Muscle of leg (tissue), 16 donors: ENCODE measurements at places on chromosomes 6 and 20. TPM values are rescaled to one million over a fixed set of nuclear protein-coding genes. Genes with fewer than 3 reads are reported as not detected.

AGPAT4 gene
- 7.0 TPM for total RNA-seq

ALDH8A1 gene
- 1.1 TPM for total RNA-seq

MDN1 gene
- 24.4 TPM for total RNA-seq

ZBTB46 gene
- 20.7 TPM for total RNA-seq

DEFB125 gene
- total RNA-seq, result not detected

MSH5 gene
- 9.1 TPM for total RNA-seq

BEND6 gene
- total RNA-seq, result 0.27 TPM

HM13 gene
- total RNA-seq, result 26.4 TPM

CASS4 gene
- 5.5 TPM for total RNA-seq

CEP43 gene
- 11.4 TPM for total RNA-seq

C6orf141 gene
- total RNA-seq, result 1.7 TPM

IMPG1 gene
- 0.22 TPM for total RNA-seq

AHCY gene
- 126 TPM for total RNA-seq

SEMG1 gene
- not detected for total RNA-seq

MRAP2 gene
- 30.6 TPM for total RNA-seq

HLA-DOA gene
- 1.5 TPM for total RNA-seq

FOXS1 gene
- 6.0 TPM for total RNA-seq

BPIFA1 gene
- total RNA-seq, result not detected

SULF2 gene
- 35.6 TPM for total RNA-seq

SIRPB1 gene
- total RNA-seq, result 0.13 TPM

MUCL3 gene
- total RNA-seq, result not detected

TENT5A gene
- total RNA-seq, result 23.1 TPM

TPBG gene
- total RNA-seq, result 11.4 TPM

UBD gene
- total RNA-seq, result 0.31 TPM

NNAT gene
- total RNA-seq, result 372 TPM

FUT9 gene
- 0.04 TPM for total RNA-seq

GPX5 gene
- not detected for total RNA-seq

MYL9 gene
- 162 TPM for total RNA-seq
